Activated CD8-positive, alpha-beta memory T cell treated with anti-CD3 and anti-CD28 coated beads, Interleukin-2, amount 50 U/mL, for 4 hours (primary cell): ENCODE measurements at places on chromosomes 3 and 15.

GRCh38 chr15:55782901-55783300 lies 39.9 kb upstream of the PRTG start:
- DNase-seq, result no peak

DNA sequence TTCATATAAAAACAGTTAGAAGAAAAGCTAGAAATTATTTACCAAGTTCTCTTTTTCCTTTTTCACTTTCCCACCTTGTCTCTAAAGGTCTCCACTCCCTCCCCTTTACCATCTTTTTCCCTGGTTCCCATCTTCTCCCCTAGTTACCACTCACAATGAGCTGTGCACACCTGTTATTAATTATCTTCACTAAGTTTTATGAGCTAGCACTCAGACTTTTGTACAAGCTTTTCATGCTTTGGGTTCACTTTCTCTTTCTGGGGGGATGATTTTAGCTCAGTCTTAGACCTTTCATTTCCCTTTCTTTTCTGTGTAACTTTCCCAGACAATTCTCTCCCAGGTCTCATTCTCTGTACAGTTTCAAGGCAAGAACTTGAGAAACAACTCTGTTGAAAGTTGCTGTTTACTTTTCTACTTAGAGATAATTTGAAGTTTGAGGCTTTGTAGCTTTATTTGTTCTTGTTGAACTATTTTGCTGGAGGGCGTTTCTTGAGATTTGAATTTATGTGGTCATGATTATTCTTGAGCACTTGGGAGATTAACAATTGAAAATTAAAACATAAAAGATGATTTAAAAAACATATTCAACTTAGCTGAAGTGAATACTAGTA lies 24.0 kb upstream of the AADAC start:
- no peak for DNase-seq

- no peak for DNase-seq
Observed at GRCh38 chr3:45538641-45538986, 55.9 kb upstream of the LIMD1 start.

DNA sequence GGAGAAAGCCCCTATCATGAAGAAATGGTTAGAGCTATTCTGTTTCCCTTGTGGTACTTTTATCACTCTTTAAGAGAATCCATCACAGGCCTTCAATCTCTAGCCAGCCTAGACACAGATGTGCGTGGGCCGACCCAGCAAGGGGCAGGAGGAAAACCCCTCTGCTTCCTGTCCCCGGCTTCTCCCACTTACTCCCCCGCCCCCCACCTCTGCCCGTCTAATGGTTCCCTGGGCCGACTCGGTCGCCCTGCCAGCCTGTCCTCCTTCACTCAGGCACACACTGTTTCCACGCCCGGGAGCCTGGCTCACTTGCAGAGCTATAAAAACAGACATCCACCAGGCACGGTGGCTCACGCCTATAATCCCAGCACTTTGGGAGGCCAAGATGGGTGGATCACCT lies 58.3 kb upstream of the TFRC start:
- no peak for DNase-seq

DNA sequence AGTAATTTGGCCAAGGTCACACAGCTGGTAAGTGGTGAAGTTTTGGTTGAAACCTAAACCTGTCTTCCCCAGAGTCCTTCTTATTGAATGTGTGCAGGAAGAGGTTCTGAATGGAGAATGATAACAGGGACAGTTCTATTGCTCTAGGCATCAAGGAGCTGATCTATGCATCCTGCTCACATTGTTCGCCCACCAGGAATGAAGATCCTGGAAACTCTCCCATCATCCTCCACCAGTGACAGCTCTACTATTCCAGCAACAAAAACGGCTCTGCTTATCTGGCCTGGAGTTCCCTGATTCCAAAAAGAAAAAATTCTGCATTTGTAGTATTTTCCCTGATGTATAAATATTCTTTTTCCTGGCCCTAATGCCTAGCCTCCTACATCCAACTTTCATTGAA lies 16.4 kb upstream of the TNFAIP8L3 start:
- DNase-seq, result no peak
